ENCODE measurements at places on chromosomes 3 and 15.

DNA sequence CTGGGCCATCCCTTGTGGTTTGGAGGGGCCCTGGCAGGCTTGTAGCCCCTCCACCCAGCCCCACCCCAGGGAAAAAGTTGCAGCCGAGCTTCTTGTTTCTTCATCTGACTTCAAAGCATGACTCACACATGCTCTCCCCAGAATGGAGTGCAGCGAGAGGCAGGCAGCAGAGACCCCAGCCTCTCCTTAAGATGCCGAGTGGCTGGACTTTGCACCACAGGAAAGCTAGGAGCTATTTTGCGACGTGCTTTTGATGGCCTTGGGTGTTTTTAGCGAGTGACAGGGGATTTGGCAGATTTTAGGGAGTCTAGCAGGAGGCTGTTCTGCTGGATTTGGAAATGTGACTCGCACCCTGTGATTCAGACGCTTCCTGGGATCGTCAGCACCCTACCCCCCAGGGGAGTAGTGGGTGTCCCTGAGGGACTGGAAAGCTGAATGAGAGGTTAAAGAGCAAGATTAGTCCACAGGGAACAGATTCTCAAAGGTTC lies 14.2 kb downstream of the BAHD1 start:
- DNase-seq: no peak

GRCh38 chr3:198017090-198017489 lies 57.1 kb downstream of the LMLN start:
- DNase-seq: no peak

DNA sequence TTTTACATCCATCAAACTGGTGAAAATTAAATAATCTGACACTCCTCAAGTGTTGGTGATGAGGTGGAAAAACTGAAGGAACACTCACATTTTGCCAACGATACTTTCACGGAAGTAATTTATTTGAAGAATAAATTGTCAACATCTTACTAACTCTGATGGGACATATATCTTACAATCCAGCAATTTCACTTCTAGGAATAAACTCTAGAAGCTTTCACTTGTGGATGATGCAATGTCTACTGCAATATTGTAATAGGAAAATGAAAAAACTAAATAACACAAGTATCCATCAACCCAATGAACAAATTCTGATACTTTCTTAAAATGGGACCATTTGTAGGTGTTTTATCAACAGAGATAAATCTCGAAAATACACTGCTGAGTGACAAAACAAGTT lies 16.2 kb upstream of the LIPC start:
- no peak for DNase-seq

- no peak for DNase-seq
Observed at GRCh38 chr3:46221391-46221790, 13.3 kb upstream of the CCR1 start.

- no peak for DNase-seq
Observed at GRCh38 chr3:153343988-153344782, 182.2 kb downstream of the RAP2B start.

All from left ventricle myocardium inferior (tissue), 1 donor.